ENCODE measurements at places on chromosomes 13 and 19. TPM values are rescaled to one million over a fixed set of nuclear protein-coding genes. Genes with fewer than 3 reads are reported as not detected.

GRCh38 chr13:24842549-24843274, 78.7 kb downstream of the RNF17 start:
- no peak for DNase-seq

DNA sequence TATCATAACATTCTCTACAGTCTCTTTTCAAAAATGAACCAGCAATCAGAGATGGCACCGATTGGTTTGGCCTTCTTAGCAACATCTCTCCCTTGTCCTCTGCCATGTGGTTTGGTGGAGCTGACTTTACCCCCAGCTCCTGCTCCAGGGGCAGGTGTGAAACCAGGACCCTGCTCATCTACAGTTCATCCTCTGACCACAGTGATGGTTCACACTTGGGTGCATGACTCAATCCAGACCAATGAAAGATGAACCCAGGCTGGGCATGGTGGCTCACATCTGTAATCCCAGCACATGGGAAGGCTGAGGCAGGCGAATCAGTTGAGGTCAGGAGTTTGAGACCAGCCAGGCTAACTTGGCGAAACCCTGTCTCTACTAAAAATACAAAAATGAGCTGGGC, 33.6 kb upstream of the FFAR2 start:
- no peak for DNase-seq

- no peak for DNase-seq
Observed at GRCh38 chr13:51101636-51102235, 9.3 kb downstream of the C13orf42 start.

- no peak for DNase-seq
Observed at GRCh38 chr19:27751044-27751391, 1461.9 kb downstream of the UQCRFS1 start.

- DNase-seq: no peak
Observed at GRCh38 chr13:31764556-31764955, 25.2 kb downstream of the RXFP2 start.

DNA sequence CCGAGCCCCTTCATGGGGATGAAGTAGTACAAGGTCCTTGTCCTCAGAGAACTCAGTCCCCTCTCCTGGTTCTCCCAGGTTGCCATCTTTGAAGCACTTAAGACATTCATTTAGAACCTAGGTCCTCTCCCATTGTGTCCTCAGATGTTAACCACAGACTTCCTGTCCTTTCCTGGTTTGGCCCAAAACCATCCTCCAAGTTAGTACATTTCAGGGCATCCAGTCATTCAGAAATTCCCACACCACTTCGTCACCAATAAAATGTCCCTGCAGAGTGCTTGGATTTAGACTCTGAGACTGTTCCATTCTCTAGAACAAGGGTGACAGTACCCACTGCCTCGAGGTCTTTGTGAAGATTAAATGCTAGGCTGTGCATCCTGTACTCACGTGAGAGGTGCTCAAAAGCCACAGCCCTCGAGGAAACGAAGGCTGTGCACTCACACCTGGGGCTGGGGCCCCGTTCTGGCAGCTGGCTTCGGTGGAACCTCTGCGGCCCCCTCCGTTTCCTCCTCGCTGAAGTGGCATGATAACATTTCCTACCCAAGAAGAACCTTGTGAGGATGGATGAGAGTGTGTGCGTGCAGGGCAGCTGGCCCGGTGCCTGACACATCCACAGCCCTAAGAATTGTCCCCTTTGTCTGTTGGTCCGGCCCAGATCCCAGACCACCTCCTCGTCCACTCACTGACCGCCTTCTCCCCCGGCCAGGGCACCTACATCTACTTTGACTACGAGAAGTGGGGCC, 4.7 kb downstream of the LENG1 start:
- no peak for DNase-seq

DNA sequence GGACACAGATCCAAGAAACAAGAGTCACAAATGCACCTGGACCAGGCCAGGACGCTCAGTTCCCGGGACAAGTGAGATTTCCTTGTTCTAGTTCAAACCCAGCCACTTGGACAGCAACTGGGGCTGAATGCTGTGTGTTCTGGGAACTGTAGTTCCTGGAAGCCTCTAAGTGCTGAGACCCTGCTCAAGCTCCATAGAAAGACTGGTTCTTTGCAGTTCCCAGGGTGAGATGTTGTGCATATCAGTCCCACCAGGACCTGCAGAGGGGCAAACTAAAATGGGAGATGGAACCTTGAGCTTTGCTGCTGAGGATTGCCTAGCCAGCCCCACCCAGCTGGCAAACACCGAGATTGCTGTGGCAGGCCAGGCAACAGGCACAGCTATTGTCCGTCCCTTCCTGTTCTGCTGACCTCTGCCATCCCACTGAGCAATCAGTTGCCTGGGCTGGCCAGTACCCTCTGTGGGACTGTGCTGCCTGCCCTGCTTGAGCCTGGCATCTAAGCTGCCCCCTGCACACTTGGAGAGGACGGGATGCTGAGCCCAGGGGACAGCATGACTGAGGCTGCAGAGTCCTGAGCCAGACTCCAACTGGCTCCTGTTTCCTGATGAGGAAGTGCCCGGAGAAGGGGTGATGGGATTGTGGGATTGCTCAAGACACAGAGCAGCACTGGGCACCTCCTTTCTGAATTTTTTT, 1.4 kb upstream of the GIPC1 start:
- no peak for DNase-seq

MAG gene
- total RNA-seq: 0.50 TPM

SLC46A3 gene
- 17.1 TPM for total RNA-seq

ETV2 gene
- total RNA-seq: 9.0 TPM

ZNF536 gene
- total RNA-seq: 0.79 TPM
